ENCODE measurements at places on chromosomes 7 and 10.
A peak's percentile ranks its signal among the peaks of the same experiment; 100 is the strongest.

- DNase-seq, result no peak
Observed at GRCh38 chr7:155124706-155125105, 54.6 kb downstream of the HTR5A start.

DNA sequence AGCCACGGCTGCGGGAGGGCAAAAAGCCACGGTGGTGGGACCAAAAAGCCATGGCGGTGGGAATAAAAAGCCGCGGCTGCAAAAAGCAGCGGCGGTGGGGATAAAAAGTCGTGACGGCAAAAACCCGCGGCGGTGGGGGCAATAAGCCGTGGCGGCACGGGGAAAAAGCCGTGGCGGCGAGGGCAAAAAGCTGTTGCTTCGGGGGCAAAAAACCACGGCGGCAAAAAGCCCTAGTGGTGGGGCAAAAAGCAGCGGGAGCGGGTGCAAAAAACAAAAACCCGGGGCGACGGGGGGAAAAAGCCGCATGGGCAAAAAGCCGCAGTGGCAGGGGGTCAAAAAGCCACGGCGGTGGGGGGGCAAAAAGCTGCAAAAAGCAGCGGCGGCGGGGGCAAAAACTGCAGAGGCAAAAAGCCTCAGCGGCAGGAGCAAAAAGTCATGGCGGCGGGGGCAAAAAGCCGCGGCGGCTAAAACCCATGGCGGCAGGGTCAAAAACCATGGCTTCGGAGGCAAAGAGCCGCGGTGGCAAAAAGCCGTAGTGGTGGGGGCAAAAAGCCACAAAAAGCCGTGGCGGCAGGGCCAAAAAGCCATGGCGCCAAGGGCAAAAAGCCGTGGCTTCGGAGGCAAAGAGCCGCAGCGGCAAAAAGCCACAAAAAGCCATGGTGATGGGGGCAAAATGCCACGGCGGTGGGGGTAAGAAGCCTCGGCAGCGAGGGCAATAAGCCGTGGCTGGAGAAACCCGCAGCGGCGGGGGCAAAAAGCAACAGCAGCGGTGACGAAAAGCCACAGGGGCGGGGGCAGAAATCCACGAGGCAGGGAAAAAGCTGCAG, 525.8 kb downstream of the ZNF33B start:
- no peak for DNase-seq

- DNase-seq, result no peak
Observed at GRCh38 chr7:17304926-17305325, 6.5 kb downstream of the AHR start.

GRCh38 chr7:90660819-90661218, 64.7 kb downstream of the CDK14 start:
- no peak for DNase-seq

GRCh38 chr7:151038951-151039849, 9.1 kb upstream of the ASIC3 start:
- DNase-seq, result peak; percentile 28

GRCh38 chr7:45573661-45574415, at the start of gene ADCY1:
ADCY1 (plus strand) TSS chr7:45574368; CDS start chr7:45574544, 176 bp downstream.
- peak; percentile 33 for DNase-seq

- DNase-seq, result no peak
Observed at GRCh38 chr10:78782441-78782840, 286.3 kb upstream of the ZMIZ1 start.

DNA sequence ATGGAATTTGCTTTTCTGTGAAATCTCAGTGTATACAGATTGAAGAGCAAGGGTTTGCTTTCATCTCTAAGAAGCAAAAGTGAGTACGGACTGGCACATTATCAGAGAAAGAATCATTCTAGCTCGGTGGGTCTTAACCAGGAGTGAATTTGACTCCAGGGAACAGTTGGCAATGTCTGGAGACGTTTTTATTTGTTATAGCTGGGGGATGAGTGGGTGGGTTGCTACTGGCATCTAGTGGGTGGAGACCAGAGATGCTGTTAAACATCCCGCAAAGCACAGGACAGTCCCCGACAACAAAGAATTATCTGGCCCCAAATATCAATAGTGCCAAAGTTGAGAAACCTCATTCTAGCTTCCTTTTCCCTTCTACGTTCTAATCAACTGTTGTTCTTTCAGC, 43.8 kb upstream of the ATRNL1 start:
- no peak for DNase-seq

- peak; percentile 41 for DNase-seq
Observed at GRCh38 chr10:50622706-50623662, 772 bp downstream of the SGMS1 start.

GRCh38 chr10:20614911-20615310, 282.2 kb downstream of the NEBL start:
- DNase-seq, result no peak

DNA sequence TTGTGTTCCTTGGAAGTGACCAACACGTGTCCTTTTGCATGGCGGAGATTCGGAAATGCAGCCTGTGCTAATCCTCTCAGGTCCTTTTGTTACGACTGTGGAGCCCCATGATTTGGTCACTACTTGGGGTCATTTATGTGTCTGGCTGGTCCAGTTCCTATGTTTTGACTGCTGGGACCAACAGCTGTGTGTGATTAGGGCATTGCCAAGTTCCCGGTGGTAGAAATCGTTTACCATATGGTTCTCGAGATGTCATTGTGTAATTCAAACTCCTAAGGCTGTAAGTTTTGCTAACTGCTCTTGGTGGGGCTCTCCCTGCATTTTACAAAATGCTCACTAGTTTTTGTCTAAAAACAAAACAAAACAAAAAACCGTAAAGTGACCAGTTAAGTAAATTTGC, 62.0 kb downstream of the CCNY start:
- peak; percentile 17 for DNase-seq

GRCh38 chr7:4113976-4114375, 568.1 kb upstream of the FOXK1 start:
- no peak for DNase-seq

DNA sequence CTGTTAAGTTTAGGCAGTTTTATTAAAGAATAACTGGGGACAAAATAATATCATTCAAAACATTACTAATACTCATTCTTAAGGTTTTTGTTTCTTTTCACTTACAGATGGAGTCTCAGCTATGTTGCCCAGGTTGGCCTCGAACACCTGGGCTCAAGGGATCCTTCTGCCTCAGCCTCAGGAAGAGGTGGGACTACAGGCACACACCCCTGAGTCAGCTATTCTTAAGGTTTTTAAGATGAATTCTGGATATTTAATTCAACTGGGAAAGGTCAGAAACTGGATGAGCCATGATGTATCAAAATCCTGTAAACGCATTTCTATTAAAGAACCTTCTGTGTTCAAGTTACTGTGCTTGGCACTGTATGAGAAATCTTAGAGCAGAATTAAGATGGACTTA, 3.5 kb downstream of the OAT start:
- DNase-seq, result no peak

DNA sequence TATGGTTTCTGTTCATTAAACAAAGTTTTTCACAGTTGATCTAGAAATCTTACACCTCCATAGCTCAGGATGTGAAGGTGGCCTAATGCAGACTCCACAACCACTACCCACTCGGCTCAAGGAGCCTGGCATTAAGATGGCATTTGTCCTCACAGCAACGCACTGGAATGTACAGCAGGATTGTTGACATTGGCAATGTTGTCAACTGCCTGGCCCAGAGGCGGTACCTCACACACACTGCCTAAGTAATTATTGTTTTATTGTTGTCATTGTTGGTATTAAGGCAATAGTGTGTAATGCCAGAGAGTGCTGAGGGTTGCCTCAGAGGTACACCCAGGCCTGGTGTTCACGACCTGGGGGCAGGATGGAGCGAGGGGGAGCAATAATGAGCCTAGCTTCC, 38.3 kb downstream of the LRRC18 start:
- no peak for DNase-seq

GRCh38 chr10:106189292-106189691, 975.2 kb downstream of the SORCS1 start:
- DNase-seq, result peak; percentile 56

- peak; percentile 38 for DNase-seq
Observed at GRCh38 chr7:151705636-151706276, 171.2 kb downstream of the PRKAG2 start.

DNA sequence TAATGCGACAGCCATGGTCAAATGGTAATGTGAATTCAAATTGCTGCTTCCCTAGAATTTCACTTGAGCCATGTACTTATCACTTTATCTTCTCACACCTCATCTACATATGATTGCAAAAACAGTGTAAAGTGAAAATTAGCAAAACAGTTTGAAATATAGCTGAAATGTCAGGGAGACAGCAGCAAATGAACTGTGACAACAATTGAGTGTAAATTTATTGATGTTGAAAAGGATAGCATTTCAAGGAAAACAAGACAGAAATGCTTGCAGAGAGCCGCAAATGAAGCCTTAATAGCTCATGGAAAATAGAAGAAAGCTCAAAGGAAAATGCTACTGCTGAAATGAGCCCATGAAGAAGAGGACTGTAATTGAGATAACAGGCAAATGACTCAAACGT, 516.2 kb upstream of the POT1 start:
- no peak for DNase-seq

DNA sequence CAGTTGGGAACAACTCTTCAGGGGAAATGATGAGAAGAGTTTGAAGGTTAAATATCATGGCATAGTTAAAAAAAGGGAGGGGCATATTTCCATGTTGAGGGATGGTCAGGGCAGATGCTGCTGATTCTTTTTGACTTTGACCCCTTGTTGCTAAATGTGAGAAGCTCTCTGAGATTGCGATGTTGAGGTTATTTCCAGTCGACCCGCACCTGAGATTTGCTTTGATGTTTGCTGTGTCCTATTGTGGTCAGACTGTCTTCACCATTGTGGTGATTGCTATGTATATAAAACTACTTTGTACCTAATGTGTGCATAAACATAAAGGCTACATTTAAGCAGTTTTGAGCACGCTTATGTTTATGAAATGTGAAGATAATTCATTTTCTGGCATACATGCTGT, 90.9 kb downstream of the BBS9 start:
- DNase-seq, result no peak

DNA sequence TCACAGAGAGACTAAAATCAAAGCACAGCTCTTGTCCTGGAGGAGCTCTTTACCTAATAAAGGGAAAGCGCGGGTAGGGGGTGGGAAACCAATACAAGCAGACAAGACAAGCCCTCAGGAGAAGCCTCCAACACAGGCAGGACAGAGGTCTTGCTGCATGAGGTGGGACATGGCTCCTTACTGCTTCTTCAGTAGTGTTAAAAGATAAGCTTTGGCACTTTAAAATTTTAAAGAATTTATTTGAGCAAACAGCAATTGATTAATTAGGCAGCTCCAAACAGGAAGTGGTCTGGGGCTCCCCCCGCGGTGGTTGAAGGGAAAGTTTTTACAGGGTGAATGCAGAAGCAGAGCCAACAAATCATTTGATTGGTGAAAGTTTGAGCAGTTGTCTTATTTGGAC, 50.3 kb upstream of the MACC1 start:
- DNase-seq, result no peak

- DNase-seq, result no peak
Observed at GRCh38 chr7:99201027-99201426, 6.9 kb downstream of the KPNA7 start.

- peak; percentile 49 for DNase-seq
Observed at GRCh38 chr10:3395458-3395861, 222.9 kb upstream of the PITRM1 start.

DNA sequence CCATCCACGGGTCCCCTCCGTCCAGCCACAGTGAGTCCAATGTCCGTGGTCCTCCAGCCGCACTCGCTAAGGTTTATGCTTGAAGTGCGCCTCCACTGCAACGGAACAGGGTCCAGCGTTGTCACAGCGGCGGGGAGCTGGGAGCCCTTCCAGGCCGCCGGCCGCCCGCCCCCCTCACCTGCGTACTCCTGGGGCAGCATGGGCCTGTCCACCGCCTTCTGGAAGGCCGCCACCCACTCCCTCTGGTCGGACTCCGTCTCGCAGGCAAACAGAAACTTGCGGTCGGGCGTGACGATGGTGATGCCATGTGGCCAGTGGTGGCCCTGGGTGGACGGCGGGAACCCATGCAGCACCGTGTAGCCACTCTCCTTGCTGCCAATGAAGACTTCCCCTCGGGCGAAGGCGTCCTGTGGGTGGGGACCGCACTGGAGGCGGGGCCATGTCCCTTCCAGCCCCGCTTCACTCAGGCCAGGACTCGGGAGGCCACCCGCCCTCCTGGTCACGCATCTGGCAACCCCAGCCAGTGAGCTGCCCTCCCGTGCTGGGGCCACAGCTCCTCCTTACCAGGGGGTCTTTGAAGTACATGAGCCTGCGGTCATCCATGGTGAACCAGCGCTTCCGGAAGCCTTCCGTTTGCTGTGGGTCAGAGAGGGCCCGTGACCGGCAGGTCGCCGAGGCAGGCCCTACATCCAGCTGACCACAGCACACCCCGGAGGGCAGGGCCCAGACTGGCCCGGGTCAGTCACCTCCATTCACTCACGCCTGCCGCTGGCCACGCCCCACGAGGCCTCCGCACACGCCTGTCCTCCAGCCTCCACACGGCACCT, 22.7 kb downstream of the GET4 start:
- DNase-seq, result no peak

DNA sequence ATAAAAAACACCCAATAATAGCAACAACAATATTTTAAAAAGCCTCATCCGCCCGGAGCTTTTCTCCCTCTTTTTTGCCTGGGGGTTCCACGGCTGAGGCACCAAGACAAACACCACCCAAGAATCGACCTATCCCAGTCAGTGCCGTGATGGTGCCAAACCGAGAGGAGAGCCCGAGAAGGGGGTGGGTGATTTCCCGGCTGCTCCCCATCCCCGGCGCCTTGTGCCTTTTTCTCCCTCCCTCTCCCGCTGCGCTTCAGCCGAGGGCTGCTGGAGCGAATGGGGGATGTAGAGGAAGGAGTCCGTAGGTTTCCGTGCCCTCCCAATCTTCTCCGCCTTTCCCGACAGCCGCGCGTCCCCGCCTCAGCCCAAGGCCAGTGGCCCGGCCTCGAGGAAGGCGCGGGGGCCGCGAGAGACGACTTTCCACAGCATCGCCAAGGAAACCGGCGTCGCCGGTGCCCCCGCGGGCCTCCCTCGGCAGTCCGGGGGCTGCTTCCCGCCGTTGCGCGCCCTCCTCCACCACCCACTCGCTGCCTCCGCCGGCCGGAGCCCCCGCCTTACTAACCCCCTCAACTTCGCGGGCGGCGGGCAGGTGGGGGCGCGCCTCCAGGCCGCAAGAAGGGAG, 1.3 kb downstream of the EGR2 start:
- DNase-seq, result no peak

Measured in NCI-H82 (cell line).